ENCODE measurements at places on chromosomes 16 and 17.

GRCh38 chr16:16030449-16030848 lies 81.0 kb downstream of the ABCC1 start:
- DNase-seq, result no peak

GRCh38 chr16:7313170-7313569 lies 19.5 kb upstream of the RBFOX1 start:
- DNase-seq, result no peak

GRCh38 chr16:75217389-75217851 lies 1.4 kb upstream of the CTRB1 start:
- DNase-seq, result no peak

- DNase-seq, result no peak
These were observed 129.5 kb downstream of the ANKRD11 start for GRCh38 chr16:89360760-89361435.

- DNase-seq, result no peak
These were observed 16.4 kb downstream of the CDYL2 start for GRCh38 chr16:80788027-80788426.

- no peak for DNase-seq
These were observed 60.7 kb downstream of the HS3ST3A1 start for GRCh38 chr17:13541032-13541480.

- DNase-seq, result no peak
These were observed 39.2 kb upstream of the PRSS54 start for GRCh38 chr16:58333985-58334384.

DNA sequence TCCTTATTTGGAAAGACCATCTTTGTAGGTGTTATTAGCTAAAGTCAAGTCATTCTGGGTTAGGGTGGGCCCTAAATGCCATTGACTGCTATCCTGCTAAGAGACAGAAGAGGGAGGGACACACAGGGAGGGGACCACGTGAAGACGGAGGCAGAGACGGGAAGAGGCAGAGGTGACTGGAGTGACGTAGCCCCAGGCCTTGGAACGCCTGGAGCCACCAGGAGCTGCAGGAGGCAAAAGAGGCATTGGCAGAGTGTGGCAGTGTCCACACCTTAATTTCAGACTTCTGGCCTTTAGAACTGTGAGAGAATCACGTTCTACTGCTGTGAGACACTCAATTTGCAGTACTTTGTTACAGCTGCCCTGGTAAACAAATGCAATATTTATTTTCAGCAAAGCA lies 13.3 kb downstream of the AFMID start:
- no peak for DNase-seq

- DNase-seq, result no peak
These were observed 1049.1 kb upstream of the GOT2 start for GRCh38 chr16:59783191-59783590.

DNA sequence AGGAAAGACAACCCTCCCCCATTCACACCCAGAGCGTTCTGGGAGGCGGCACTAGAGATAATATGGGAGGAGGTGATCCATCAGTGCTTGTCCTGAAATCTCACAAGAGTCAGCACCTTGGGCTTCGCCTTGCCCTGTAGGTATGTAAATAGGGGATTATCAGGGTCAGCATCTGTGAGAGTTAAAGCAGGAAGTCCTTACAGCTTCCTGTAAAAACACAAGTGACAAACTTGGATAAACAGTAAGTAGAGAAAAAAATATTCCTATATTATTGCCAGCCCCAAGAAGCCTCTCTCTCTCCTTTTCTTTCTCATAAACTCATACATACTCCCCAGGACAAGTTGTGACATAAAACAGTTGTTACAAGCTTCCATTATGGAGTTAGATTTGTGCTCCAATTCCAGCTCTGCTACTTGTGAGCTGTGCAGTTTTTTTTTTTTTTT lies 187.7 kb downstream of the MAF start:
- no peak for DNase-seq

- DNase-seq, result peak; percentile 94
These were observed 65.9 kb upstream of the HLF start for GRCh38 chr17:55198690-55199370.

DNA sequence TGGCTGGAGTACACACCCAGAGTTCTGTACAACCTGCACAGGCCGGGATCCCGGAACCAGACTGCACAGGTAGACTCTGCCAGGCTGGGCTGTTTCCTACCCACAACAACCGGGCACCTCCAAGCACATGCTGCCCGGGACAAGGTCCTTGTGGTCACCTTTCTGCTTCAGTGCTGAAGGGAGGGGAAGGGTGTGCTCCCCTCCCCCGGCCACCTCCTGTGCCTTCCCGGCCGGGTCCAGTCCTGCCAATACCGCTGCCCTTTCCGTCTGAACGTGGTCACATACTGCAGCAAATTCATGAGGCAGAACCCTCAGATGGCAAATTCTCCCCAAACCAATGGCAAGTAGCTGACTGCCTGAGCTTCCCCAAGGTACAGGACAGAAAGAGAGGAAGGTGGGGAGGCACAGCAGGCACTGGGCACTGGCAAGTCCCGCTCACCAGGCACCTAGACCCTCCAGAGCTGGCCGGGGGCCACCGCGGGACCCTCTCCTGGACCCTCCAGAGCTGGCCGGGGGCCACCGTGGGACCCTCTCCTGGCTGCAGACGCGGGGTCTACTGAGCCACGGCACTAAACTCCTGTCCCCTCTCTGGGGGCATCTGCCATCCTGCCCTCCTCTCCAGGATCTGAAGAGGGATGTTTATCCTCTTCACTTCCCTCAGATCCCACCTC lies 22.8 kb downstream of the SLC43A2 start:
- DNase-seq, result no peak

GRCh38 chr16:3021449-3022207 lies 1.5 kb downstream of the TNFRSF12A start:
- peak; percentile 42 for DNase-seq

DNA sequence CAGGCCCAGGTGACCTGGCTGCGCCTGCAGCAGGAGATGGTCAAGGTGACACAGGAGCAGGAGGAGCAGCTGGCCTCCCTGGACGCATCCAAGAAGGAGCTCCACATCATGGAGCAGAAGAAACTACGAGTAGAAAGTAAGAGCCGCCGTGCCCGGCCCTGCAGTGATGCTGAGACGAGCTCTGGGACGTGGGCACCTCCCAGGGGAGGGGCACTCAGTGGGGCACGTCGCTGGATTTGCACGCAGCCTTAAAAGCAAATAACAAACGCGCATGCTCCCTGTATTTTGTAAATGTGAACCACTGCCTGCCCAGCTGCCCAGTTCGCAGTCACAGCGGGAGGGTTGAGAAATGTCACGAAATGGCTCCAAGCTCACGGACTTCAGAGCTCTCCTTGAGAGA lies 15.3 kb upstream of the GAA start:
- DNase-seq, result no peak

- DNase-seq, result no peak
These were observed 8.9 kb upstream of the HOXB2 start for GRCh38 chr17:48553826-48554225.

- DNase-seq, result no peak
These were observed 46.4 kb downstream of the NUP88 start for GRCh38 chr17:5373112-5373511.

DNA sequence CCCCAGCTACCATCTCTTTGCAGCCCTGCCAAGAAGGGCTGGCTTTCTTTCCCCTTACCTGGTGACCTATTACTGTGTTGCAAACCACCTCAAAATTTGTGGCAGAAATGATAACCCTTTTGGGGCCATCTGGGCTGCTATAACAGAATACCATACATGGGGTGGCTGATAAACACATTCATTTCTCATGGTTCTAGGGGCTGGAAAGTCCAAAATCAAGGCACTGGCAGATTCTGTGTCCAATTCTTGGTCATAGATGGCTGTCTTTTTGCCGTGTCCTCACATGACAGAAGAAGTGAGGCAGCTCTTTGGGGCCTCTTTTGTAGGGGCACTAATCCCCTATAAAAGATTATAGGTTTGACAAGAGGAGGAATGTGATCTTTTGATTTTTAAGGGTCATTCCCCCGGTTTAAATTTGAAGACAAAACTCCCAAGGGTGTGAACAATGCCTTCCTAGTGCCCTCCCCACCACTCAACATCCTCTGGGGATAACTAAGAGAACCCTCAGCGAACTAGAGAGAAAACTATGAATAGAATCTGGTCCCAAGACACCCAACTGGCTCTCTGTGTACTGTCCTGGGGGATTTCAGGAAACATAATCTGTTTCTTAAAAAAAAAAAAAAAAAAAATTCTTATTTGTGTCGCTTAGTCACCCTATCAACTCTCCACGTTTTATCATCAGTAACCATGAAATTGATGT lies 1.7 kb upstream of the METTL22 start:
- no peak for DNase-seq

DNA sequence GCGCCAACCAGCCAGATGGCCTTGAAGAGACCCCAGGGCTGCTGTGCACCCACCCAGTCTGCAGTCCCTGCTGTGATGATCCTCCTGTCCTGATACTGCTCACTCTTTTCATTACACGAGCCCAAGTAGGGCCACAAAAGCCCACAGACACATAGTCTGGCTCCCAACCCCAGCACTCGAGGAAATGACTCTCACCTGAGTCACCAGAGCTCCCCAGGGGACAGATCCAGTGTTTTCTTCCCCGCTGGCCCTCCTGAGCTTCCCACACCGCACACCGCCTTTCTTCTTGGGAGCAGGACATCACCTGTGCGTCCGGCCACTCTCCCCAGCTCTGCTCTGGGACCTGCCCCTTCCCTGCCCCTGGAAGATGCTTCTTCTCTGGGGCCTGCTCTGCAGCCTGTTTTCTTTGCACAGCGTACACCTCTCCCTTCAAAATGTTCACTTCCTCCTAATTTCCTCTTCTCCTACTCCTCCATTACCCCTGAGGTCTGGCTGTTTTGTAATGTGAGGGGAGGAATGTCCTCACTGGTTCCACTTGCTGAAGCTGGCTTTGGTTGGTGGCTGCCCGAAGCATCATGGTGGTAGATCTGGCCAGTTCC lies 2.0 kb upstream of the SCN4A start:
- DNase-seq, result no peak

GRCh38 chr17:73533781-73534180 lies 110.5 kb downstream of the SDK2 start:
- peak; percentile 68 for DNase-seq

- DNase-seq, result no peak
These were observed 432.7 kb upstream of the ASIC2 start for GRCh38 chr17:33725675-33726271.

GRCh38 chr17:77312786-77313599 lies 172.2 kb downstream of the SEC14L1 start:
- peak; percentile 44 for DNase-seq

GRCh38 chr17:4566785-4567184 lies 6.4 kb upstream of the GGT6 start:
- no peak for DNase-seq

DNA sequence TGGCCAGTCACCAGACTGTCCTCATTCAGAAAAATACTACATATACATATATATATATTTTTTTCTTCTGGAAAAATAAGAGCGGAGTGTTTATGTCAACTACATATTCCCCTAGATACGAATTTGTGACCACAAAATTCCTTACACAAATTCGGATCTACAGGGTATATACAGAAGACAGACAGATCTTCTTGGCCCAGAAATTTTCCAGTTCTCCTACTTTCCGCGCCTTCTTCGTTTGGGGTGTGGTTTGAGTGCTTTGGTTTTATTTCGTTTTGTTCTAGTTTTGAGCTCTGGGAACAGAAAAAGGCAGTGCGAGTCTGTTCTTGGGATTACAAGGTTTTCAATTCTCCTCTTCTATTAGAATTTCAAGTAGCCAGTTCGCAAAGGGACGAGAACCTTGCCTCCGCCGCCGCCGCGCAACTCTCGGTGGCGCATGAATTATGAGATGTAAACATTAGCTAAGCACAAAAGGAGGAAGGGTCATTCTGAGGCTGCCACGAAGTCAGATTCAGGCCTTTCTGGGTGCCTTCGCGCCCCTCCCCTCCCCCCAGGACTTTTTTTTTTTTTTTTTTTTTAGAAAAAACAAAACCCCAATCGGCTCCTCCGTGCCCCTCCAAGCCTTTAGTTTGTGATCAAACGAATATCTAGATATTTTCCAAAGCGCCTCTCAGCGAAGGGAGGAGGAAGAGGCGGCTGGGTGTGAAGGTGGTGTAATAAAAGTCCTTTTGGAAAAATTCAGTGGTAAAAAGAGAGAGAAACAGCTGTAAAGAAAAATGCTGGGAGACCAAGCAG lies 1.8 kb upstream of the HOXB4 start:
- DNase-seq, result no peak

- no peak for DNase-seq
These were observed 25.0 kb downstream of the GABARAPL2 start for GRCh38 chr16:75590920-75591843.

GRCh38 chr17:51456942-51457341 lies 196.6 kb downstream of the UTP18 start:
- DNase-seq, result peak; percentile 9

DNA sequence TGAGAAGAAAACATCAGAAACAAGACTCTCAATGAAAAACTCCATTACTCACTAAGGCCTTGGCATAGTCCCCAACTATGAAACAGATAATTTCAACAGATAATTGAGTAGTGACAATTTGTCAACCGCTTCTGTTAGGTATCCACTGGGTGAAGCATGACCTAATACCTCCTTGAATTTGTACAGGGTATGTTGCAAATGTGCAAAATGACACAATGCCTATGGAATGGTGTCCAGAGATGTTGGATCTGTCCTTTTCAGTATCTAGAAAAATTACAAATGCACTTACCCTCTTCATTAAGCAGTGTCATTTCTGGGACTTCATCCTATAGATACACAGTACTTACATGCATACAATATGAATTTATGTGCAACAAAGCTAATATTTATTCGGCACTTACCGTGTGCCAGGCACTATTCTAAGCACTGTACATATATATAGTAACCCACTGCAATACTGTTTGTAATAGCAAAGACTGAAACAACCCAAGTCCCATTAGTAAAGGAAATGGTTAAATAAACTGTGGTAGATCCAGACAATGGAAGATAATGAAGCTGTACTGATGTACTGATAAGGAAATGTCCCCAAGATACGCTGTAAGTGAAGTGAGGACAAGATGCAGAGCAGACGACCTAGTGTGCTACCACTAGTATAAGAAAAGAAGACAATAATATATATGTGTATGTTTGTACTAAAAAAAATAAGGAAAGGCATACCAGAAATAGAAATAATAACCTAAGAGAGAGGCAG lies 21.4 kb upstream of the SLC6A4 start:
- DNase-seq, result no peak

DNA sequence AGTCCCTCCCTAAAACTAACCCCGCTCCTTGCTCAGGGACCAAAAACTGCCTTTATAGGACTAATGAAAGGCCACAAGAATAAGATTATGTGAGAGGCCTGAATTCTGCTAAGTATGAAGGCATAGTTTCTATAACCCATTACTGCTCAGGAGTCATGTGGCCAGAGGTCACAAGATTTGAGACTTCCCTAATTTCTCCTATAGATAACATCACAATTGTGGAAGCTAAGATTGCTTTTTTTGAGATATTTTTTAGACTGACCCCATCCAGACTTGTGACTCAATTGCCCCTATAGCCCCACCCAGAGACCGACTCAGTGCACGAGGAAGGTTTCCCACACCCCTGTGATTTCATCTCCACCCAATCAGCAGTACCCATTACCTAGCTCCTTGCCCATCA lies 504.1 kb upstream of the GOT2 start:
- no peak for DNase-seq

GRCh38 chr17:56203430-56203829 lies 50.2 kb downstream of the ANKFN1 start:
- DNase-seq, result peak; percentile 1

GRCh38 chr17:10198509-10199249 lies at the start of gene GAS7:
Gene GAS7, minus strand, starts transcription at chr17:10198606.
- no peak for DNase-seq

GRCh38 chr17:78432226-78433012 lies 54.0 kb downstream of the PGS1 start:
- DNase-seq, result no peak
